ENCODE measurements at places on chromosomes 5 and 9.

DNA sequence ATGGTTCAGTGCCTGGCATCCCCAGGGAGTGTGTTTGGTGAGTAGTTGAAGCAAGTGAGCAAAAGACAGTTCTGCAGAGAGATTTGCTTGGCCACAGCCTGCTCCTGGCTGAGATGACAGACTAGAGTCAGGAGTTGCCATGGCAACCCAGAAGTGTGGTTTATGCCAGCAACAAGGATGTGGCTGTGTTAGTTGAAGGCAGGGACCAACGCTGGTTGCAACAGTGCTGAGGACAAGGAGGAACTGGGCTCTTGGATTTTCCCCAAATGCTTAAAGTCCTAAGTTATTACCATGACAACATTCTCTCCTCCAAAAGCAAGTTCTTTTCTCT, 2.7 kb downstream of the NXNL2 start:
- ATAC-seq = no peak

DNA sequence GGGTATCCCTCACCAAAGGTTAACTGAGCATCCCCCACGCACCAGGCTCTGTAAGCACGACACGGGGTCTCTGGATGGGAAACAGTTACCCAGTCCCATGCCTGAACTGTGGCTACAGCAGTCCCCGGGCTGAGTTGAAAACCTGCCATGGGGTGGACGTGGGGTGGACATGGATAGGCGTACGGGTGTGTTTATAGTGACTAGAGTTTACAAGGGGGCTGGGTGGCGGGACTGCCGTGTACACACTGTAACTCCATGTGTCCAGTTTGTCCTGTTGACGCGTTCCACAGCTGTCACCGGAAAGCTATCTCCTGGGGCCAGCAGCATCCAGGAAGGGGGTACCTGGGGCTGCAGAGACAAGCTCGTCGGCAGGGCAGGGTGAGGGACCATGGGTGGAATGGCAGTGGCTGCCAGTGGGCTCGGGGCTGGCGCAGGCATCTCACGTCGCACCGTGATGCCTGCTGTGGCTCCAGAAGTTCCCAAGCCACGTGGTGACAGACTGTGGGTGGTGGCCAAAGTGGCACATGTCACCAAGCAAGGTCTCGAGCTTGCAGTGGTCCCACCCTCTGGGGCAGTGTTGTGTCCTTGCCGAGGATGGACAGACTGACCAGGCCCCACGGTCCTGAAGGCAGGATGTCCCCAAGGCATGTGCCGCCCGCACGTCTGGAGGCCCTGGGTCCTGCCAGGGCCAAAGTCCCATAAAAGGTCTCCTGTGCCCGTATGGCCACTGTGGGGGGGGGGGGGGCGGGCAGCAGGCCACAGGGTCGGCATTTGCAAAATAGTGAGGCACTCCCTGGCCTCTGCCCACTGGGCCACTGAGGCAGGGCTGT, 29.3 kb upstream of the RNF130 start:
- ATAC-seq = no peak

GRCh38 chr9:124257844-124258606, at the start of gene NEK6:
Gene NEK6, plus strand, starts transcription at chr9:124257949. Its CDS starts 44,016 bp downstream, at chr9:124301965.
- peak; percentile 44 for ATAC-seq

DNA sequence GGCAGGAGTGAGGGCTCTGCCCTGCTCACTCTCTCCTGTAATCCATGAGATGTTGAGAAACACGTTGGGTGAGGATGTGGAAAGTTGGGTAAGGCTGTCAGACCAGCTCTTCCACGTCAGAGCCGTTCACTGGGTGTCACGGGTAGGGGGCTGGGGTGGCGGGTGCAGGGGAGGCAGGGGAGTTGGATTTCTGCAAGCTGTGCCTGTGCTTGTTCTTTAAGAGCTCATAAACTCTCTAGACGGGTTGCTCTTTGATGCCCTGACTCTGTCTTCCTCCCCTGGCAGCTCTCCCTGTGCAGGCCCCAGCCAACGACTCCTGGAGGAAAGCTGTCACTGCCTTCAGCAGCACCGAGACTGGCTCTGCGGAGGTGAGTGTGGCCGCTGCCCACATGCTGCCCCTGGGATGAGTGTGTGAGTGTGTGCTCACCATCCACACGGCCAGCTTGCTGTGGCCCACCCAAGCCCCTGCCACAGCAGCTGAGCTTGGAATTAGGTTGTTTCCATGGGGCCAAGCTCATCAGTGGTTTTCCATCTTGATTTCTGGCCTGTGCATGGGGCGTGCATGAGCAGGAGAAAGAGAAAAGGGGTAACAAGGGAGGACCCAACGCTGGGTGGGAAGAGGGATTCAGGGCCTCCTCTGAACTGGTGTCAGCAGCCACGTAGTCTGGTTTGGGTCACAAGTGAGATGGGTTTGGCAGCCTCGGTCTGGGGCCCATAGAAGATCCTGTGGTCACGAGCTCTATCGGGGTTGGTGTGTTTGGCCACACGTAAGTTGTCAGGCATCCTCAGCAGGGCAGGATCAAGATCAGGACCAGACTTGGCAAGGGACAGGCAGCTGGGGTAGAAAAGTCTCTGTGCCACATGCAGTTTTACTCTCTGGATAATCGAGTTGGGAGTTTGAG, 21.0 kb upstream of the POMT1 start:
- ATAC-seq = peak; percentile 87

DNA sequence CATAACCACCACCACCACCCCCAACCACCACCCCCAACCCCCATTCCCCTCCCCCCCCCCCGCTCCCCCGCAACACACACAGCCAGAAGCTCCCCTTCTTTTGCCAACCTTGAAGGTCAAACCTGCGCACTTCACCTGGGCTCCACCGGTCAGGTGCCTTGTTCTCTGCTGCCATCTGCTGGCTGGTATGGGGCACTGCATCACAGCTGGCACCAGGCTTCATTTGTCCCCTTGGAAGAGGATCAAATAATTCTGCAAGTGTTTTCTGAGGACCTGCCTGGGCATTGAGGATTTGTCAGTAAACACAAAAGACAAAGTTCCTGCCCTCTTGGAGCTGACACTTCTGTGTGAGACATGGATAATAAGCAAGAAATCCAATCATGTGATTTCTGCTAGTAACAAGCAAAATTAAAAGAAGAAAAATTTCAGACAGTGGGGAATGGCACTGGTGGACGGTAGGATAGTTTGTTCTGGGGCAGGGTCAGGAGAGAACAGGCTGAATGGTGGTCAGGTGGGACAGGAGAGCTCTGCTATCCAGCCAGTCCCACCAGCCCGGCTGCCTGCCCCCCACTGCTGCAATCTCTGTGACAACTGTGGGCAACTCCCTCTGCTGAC, 55.6 kb upstream of the LMX1B start:
- peak; percentile 88 for ATAC-seq
